ENCODE measurements at places on chromosomes 1 and 21. TPM values are rescaled to one million over a fixed set of nuclear protein-coding genes. Genes with fewer than 3 reads are reported as not detected.

IL22RA1 gene
- total RNA-seq = not detected

B3GALT5 gene
- total RNA-seq = 1.1 TPM

SERPINC1 gene
- total RNA-seq = not detected

ZNF683 gene
- total RNA-seq = not detected

EVI5 gene
- 54.3 TPM for total RNA-seq

TBX19 gene
- 1.2 TPM for total RNA-seq

STUM gene
- total RNA-seq = 3.9 TPM

All from posterior vena cava (tissue), 2 donors.